Activated CD8-positive, alpha-beta T cell treated with anti-CD3 and anti-CD28 coated beads for 36 hours (primary cell): ENCODE measurements at places on chromosomes 13 and 19.
A peak's percentile ranks its signal among the peaks of the same experiment; 100 is the strongest.

DNA sequence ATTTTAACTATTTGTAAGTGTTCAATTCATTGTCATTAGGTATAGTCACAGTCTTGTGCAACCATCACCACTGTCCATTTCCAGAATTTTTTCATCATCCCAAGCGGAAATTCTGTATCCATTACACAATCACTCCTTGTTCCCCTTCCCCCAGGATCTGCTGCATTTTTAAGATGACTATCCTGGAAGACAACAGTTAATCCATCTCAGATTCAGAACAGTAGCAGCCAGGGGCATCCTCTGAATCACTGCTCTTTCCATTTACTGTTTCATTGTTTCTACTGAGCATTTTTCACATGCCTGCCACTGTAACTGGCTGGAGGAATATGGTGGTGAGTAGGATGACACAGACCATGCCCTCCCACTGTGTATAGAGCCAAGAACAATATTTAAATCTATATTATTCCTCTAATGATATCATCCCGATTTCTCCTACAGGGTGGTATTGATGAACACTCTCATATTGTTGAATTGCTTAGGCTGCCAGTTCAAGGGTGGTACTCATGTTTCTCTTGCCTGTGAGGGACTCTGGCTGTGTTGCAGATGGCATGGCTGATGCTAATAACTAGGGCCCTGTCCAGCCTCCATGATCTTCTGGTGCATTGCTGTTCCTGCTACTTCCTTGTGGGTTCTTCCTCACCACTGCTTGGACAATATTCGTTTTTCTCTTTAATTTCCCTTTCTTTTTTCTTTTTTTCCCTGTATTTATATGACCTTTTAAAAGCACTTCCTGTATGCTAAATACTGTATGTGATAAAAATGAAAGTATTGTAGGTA is 59.0 kb downstream of the WDFY2 start:
- no peak for DNase-seq

- no peak for DNase-seq
These were observed 25.0 kb upstream of the C1QTNF9B start for GRCh38 chr13:23922005-23922932.

DNA sequence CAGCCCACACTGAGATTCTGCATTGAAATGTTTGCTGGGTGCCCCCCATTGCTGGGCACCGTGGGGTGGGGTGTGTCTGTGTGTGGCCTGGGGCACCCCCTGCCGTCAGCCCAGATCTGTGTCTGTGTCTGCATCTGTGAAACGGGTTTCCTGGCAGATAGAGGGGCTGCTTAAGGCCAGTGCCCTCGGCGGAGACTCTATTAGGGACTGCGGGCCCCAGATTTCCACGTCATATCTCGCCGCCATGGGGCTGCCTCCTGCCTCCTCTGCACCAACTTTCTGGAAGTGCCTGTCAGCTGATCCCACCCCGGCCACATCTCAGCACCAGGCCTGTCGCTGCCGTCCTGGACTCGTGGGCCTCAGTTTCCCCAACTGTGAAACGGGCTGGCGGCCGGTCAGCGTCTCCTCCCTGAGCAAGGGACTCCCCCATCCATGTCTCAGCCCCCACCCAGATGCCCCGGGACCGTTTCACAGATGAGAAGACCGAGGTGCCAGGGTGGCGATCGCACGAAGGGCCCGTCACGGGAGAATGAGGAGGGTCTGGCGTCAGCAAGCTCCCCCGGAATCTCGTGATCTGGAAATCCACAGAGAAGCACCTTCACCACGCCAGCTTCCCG is 21.4 kb downstream of the ARID3A start:
- no peak for DNase-seq

DNA sequence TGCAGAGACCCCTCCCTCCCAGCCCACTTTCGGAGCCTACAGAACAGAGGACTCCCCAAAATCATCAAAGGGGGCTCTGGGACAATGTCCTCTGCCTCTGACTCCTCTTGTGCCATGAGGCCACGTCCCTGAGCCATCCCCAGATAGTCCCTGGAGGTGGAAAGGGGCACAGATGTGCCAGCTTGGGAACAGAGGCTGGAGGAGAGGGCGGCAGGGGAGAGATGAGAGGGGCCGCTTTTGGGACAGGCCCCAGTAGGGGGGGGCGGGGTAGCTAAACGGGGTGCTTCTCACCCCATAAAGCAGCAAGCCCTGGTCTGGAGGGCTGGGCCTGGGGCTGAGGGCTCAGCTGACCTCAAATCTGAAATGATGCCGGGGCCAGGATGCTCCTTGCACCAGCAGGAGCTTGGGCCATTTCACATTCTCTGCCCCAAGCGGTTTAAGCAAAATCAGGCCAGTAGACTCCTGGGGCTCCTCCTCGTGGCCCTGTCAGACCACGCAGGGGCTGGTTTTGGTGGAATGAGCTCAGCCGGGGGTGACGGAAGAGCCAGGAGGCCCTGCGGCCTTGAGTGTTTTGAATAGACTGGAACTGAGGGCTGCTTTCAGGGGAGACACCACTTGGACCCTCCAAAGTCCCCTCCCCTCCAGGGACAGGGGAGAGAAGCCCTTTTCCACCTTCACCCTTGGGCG is 27.1 kb downstream of the ONECUT3 start:
- DNase-seq = no peak

DNA sequence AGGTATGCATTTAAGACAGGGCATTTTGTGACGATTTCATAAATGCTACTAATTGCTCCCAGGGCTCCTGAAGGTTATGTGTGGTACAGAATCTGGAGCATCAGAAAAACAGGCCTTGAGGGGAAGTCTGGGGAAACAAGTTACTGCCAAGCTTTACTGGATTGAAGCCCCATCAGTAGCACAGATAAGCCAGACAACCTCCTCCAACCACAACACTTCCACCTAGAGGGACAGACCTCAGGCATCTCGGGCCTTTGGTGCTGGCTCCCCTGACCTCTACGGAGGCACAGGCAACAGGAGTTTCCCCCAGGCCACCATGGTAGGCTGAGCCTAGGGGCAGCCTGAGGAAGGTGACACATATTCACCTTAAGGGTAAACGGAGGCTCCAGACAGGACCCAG is 54.1 kb downstream of the ABCC4 start:
- DNase-seq = no peak

GRCh38 chr19:5809053-5809452 is 4.2 kb downstream of the NRTN start:
- no peak for DNase-seq

- DNase-seq = no peak
These were observed 7.5 kb downstream of the FUT2 start for GRCh38 chr19:48703316-48703715.

- peak; percentile 65 for DNase-seq
These were observed 600 bp upstream of the HMGB1 start for GRCh38 chr13:30466358-30466714.

DNA sequence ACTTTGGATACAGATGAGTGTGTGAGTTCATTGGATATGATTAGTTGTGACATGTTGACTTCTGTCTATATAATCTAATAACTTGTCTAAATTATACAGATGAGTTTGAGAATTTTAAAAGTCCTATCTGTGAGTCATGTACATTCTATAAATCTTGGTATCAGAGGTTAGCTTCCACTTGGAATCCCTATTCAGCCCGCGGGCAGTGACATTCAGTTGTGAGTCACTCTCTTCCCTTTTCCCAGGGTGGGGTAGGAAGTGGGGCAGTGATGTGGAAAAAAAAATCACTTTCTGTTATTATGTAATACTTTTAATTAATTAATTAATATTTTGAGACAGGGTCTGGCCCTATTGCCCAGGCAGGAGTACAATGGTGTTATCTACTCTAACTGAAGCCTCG is 33.0 kb upstream of the ZNF808 start:
- no peak for DNase-seq

DNA sequence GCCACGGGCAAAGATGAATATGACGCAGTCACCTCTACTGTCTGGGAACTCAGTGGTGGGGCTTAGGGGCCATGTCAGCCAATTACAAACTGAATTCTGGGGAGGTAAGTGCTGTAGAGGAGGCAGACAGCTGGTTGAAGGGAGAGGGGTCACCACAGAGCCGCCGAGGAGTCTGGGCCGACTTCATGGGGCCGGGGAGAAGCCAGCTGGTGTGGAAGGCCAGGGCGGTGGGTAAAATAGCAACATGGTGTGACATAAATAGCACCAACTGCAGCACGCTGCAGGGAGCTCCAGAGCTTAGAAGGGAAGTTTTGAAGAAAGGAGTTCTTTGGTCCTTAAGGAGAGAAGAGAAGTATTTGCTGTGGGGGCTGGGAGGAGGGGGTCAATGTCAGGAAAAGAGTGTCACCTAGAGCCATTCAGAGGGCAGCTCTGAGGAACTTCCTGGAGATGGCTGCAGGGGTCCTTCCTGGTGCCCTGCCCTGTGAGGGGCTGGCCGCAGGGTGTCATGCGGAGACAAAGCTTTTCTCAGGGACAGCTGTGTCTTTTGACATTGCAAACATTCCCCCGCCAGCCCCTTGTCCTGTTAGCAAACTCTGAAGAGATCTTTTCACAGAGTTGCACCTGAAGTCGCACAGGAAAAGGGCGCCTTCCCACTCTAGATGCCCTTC is 6.4 kb downstream of the METTL21C start:
- no peak for DNase-seq

- DNase-seq = no peak
These were observed 3.6 kb upstream of the LIN7B start for GRCh38 chr19:49110567-49110966.

DNA sequence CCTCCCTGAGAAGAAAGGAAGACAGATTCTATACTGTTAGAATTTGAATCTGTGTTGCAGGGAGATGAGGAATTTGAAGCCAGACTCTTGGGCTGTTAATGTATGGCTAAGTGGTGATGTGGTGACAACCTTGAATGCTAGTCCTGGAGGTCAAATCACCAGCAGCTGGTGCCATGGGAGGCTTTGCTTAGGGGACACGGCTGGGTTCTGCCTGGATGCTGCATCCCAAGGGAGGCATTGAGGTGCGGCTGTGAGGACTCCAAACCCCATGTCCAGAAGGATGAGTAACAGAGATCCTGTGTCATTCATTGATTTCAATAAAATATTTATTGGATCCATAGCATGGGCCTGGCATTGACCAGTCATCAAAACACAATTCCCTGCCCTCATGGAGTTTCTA is 42.3 kb downstream of the RFX2 start:
- DNase-seq = no peak

GRCh38 chr13:107211073-107211472 is 643.1 kb upstream of the ARGLU1 start:
- DNase-seq = peak; percentile 72

DNA sequence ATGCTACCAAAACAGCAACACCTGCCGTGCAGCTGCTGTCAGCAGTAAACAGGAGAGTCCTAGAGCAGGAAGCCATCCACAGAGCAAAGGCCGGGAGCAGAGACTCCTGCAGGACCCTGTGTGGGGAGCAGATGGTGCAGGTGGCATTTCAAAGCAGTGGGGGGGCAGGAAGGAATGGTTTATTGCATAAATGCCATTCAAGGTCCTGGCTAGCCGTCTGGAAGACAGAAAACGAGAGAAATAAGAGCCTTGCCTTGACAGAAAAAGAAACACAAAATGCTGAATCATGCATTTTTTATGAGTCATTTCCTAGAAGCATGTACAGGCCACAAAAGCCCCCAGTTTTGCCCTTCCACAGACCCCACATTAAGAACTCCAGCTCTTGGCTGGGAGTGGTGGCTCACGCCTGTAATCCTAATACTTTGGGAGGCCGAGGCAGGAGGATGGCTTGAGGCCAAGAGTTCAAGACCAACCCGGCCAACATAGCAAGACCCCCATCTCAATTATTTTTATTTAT is 5.4 kb downstream of the RSPH6A start:
- no peak for DNase-seq

DNA sequence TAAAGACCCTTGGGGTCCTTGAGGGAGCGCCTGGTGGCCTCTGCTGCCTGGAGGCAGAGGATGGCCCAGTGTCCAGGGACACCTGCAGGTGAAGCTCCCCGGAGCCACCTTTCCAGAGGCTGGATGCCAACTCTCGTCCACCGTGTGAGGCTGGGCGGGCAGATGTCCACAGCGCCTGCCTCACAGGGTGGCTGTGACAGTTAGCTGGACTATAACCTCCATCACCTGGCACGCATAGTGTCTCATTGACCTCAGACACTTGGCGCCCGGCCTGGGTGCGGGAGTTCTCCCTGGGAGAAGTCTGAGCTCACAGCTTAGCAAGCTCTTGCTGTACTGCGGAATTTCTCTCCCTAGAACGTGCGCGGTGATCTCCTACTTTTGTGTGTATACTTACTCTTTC is 9.8 kb downstream of the BICRA start:
- DNase-seq = no peak

DNA sequence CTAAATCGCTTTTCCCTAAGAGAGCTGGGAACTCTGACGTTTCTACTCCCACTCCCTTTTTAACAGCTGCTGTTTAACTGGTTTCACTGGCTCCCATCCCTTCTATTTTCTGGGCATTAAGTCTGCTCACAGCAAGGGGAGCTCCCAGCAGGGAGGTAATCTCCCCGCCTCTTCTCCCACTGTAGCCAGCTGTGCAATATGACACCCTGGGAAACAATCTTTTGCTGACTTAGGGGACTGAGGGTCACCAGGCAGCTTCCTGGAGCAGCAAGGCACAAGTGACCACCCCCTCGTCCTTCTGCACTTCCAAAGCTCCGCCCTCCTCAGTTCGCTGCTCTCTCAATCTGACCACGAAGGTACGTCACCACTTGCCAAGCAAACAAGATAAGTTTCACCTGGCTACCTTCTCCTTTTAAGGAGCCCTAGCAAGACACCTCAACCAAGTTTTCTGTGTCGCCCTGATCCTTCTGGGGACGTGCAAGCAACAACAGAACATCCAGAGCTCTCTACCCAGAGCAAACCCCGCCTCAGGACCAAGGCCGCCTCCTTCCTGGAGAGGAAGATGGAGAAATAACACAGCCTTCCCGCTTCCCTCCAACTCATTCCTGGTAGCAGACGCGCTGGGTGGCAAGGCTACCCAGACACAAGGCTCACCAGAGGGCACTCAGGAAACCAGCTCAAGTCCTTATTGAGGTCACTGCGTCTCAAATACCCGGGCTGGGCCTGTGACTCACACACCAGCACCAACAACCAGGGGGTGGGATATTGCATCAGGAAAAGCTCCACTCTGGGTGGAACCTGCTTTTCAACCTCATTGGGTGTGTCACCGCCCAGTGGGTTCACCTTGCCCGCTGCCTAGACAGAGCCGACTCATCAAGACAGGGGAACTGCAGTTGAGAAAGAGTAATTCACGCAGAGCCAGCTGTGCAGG is 92.4 kb downstream of the STK24 start:
- DNase-seq = peak; percentile 84
